Pulmonary artery endothelial cell (primary cell): ENCODE measurements at places on chromosomes 7 and 10. TPM values are rescaled to one million over a fixed set of nuclear protein-coding genes. Genes with fewer than 3 reads are reported as not detected.

DNA sequence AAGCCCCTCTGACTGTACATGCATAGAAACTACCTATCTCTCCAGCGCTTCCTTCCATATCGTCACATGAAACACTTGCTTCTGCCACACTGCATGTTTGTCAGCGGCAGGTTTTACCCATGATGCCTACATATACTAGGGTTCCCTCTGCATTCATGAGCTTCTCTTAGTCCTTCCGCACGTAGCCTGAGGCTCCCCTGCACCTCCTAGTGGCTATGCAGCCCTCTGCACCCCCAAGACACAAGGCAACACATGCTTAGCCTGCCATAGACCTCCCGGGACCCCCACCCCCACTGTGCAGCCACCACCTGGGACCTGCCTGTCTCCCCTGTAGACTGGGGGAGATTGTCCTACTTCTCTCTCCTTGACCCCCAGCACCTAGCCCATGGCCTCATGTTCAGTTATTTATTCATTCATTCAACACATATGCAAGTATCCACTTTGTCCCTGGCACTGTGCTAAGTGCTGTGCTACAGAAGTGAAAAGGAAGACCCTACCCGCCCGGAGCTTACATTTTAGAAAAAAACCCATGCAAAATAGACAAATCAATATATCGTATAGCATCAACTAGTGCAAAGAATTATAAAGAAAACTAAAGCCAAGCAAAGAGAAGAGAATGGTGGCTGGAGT lies 23.5 kb downstream of the TMEM273 start:
- DNase-seq: no peak

DNA sequence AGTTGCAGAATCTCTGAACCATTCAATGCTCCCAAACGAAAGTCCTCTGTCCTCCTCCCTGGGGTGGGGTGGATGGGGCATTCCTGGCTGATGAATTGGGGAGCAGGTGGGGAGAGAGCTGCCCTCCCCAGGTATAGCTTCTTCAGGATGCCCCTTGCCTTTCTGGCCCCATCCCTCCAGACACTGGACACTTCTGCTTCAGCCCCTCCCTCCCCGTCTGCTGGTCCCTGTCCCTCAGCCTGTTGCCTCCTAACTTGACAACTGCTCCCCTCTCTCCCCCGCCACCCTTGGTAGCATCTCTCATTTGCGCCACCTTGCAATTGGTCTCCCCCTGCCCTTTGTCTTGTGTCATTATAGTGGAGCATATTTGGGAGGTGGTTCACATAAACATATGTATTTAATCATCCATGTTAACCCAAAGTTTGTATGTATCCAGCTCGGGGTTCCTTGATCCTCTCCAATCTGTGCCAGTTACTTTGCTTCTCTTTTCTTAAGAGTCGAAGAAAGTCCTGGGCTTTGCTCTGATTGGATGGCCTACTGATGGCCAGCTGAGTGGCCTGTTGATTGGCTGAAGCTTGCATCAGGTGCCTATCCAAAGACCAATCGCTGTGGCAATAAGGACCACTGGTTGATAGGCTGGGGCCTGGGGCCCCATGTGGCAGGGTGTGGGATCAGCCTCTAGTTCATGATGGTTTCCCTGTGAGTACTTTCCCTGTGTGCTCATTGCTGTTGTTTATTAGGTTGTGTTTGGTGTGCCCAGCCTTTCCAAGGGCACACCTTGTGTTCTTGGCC lies 4.0 kb upstream of the GCK start:
- DNase-seq: no peak

- DNase-seq: no peak
Observed at GRCh38 chr10:75294031-75294437, 58.3 kb upstream of the COMTD1 start.

NOS3 gene
- total RNA-seq: 58.3 and 67.0 TPM in 2 replicates

ACSM6 gene
- not detected in 2 replicates for total RNA-seq

RAB19 gene
- 0.33 TPM in 1 of 2 replicates, not detected in the other for total RNA-seq

DPYSL4 gene
- total RNA-seq: 10.5 and 14.1 TPM in 2 replicates
